ENCODE measurements at places on chromosomes 7 and 10.
A peak's percentile ranks its signal among the peaks of the same experiment; 100 is the strongest.

GRCh38 chr10:74415146-74415839 is 264.3 kb downstream of the ADK start:
- no peak for DNase-seq

GRCh38 chr10:97648562-97649404 is 8.3 kb downstream of the PI4K2A start:
- no peak for DNase-seq

- no peak for DNase-seq
These were observed 5.1 kb upstream of the PLPP4 start for GRCh38 chr10:120451968-120452367.

DNA sequence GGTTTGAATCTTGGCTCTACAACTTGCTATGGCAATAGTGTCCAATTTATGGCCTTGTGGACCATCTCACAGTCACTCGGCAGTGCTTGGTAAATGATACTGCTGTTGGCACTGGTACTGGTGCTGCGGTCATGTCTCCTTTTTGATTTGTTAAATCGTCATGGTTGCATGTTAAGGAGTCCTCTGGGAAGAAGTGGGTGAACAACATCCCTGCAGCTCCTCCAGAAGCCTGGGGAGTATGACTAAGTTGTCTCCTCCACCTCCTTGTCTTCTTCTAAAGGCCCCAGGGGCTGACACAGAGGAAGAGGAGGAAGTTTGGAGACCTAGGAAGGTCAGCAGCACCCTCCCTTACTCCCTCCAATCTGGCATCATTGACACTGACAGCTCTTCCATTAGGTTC is 8.5 kb downstream of the ITPRIP start:
- DNase-seq, result no peak

DNA sequence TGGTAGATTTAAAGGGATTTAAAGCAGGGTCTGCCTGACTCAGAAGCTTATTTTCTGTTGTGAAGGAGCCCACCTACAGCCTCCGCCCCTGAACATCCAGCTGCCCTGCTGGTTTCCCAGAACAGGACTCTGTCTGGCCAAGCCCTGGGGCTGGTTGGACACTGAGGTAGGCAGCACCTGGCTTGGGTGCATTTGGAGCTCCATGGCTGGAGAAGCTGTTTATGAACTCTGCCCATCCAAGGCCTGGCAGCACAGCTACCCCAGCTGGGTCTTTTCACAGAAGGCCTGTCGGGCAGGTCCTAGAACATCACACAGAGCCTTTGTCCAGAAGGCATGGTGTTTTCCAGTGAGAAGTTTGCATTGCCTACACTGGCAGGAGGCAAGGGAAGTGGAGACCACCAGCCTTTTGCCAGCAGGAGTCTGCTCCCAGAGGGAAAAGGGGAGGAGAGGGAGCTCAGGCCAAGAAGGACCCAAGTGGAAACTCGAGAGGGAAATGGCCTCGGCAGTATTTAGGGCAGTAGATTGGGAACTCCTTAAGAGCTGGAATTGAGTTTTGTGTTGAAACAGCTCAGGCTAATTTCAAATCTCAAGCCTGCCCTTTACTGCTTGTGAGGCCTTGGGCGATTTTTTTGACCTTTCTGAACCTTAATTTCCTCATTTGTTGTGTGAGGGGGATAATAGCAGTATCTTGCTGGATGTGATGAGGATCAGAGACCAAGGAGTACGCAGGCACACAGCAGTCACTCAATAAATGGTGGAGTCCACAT is 12.3 kb upstream of the PDCD4 start:
- DNase-seq, result no peak

DNA sequence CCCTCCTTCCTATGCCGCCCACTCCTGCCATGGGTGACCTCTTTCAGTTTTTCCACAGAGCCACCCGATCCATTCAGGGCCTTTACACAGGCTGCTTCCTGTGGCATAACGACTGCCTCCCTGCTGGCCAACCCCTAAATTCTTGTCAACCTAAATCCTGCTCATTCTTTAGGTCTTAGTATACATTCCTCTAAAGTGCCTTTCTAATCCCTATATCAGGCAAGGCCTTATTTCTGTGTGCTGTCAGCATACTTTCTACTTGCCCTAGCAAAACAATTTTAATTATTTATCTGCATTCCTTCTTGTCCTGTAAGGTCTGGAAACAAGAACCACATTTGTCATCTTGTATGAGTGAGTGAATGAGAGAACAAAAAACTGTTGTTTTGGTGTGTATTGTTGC is 132.4 kb downstream of the DNAH11 start:
- DNase-seq, result no peak

GRCh38 chr7:43509906-43510305 is 73.0 kb upstream of the STK17A start:
- DNase-seq, result no peak

DNA sequence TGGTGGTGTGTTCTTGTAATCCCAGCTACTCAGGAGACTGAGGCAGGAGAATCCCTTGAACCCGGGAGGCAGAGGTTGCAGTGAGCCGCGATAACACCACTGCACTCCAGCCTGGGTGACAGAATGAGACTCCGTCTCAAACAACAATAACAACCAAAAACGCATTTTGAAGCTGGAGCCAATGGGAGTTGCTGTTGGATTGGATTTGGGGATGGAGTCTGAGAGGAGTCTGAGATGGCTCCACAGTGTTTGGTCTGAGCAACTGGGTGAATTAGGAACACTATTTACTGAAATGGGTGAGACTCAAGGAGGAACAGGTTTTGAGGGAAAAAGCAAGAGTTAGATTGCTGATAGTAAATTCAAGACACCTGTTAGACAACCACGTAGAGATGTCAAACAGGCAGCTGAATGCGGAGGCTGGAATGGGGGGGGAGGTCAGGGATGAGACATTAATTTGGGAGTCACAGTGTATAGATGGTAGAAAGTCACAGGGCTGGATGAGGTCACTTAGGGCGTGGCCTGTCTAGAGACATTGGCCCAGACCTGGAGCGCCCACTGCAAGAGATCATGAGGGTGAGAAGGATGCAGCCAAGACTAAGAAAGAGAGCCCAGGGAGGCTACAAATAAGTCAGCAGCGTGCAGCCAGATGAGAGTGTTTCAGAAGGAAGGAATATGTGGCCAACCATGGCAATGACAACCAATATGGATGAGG is 56.4 kb downstream of the CYCS start:
- DNase-seq, result no peak

GRCh38 chr7:66043681-66044497 is 31.7 kb upstream of the ASL start:
- DNase-seq, result peak; percentile 41

DNA sequence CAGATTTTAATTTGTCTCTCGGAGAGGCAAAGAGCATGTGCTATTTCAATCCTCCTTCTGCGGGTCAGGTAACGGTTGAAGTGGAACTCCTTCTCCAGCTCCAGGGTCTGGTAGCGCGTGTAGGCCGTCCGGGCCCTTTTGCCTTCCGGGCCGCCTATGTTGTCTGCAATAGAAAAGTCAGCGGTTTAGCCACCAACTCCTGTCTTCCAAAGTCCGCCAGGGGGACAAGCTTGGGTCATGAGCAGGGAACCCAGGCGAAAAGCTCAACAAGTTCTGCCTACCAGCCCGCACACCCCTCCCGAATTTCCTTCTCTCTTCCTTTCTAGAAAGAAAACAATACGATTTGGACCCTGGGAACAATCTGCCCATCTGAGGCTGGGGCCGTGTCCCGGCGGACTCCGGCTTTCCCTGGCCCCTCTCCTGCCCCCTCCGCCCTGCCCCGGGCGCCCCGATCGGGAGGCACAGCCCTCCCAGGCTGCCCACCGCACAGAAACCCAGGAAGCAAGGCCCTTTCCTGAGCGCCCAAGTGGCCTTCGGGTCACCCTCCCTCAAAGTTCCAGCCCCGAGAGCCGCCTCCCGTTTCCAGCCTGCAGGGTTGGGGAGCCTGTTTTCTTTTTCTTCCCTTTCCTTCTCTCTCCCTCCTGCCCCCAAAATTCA is 1.4 kb downstream of the HOXA5 start:
- DNase-seq, result peak; percentile 43

GRCh38 chr10:102542800-102543418 is 39.1 kb downstream of the SUFU start:
- no peak for DNase-seq

Measured in endothelial cell (in vitro differentiated cells).